ENCODE measurements at places on chromosomes 12 and 14. TPM values are rescaled to one million over a fixed set of nuclear protein-coding genes. Genes with fewer than 3 reads are reported as not detected.

The ST8SIA1 gene
- total RNA-seq: 6.2 TPM

The LBHD2 gene
- not detected for total RNA-seq

The INF2 gene
- 46.6 TPM for total RNA-seq

The IL22 gene
- not detected for total RNA-seq

The C14orf132 gene
- 41.5 TPM for total RNA-seq

The TMEM132D gene
- total RNA-seq: not detected

The BCL2L14 gene
- total RNA-seq: not detected

The PLCZ1 gene
- total RNA-seq: not detected

The SPIC gene
- total RNA-seq: not detected

The KRT79 gene
- not detected for total RNA-seq

The SLC22A17 gene
- total RNA-seq: 18.1 TPM

The RFX4 gene
- not detected for total RNA-seq

The ITGB7 gene
- 1.1 TPM for total RNA-seq

The SLCO1C1 gene
- not detected for total RNA-seq

The SIX4 gene
- total RNA-seq: 15.6 TPM

The LRRK2 gene
- 5.1 TPM for total RNA-seq

The SLCO1B3 gene
- total RNA-seq: not detected

The PPFIA2 gene
- total RNA-seq: 3.3 TPM

The NEUROD4 gene
- total RNA-seq: not detected

The LRRC10 gene
- total RNA-seq: not detected

The NANOG gene
- total RNA-seq: under 0.01 TPM

The FITM1 gene
- 0.72 TPM for total RNA-seq

The TC2N gene
- total RNA-seq: 0.29 TPM

The PPP4R4 gene
- total RNA-seq: 0.29 TPM

The THTPA gene
- 27.5 TPM for total RNA-seq

The CAPZA3 gene
- total RNA-seq: not detected

The DEGS2 gene
- total RNA-seq: 0.29 TPM

The GPR65 gene
- total RNA-seq: under 0.01 TPM

The OGFOD2 gene
- 8.3 TPM for total RNA-seq

The ZNF84 gene
- 28.9 TPM for total RNA-seq

The MGP gene
- total RNA-seq: 16.8 TPM

The GPR84 gene
- total RNA-seq: not detected

The C1QL4 gene
- total RNA-seq: 0.36 TPM

The CD69 gene
- not detected for total RNA-seq

The MUCL1 gene
- not detected for total RNA-seq

The P2RX2 gene
- total RNA-seq: not detected

The LHX5 gene
- total RNA-seq: not detected

The CCDC197 gene
- not detected for total RNA-seq

The OAS3 gene
- total RNA-seq: 1.8 TPM

The DBX2 gene
- total RNA-seq: not detected

The ASB2 gene
- total RNA-seq: 1.1 TPM

The SMCO2 gene
- 0.88 TPM for total RNA-seq

The FAM186B gene
- total RNA-seq: 0.72 TPM

The PROX2 gene
- not detected for total RNA-seq

The IFI27 gene
- 87.8 TPM for total RNA-seq

The OTUB2 gene
- 1.4 TPM for total RNA-seq
